ENCODE measurements at places on chromosomes 12 and 14.

DNA sequence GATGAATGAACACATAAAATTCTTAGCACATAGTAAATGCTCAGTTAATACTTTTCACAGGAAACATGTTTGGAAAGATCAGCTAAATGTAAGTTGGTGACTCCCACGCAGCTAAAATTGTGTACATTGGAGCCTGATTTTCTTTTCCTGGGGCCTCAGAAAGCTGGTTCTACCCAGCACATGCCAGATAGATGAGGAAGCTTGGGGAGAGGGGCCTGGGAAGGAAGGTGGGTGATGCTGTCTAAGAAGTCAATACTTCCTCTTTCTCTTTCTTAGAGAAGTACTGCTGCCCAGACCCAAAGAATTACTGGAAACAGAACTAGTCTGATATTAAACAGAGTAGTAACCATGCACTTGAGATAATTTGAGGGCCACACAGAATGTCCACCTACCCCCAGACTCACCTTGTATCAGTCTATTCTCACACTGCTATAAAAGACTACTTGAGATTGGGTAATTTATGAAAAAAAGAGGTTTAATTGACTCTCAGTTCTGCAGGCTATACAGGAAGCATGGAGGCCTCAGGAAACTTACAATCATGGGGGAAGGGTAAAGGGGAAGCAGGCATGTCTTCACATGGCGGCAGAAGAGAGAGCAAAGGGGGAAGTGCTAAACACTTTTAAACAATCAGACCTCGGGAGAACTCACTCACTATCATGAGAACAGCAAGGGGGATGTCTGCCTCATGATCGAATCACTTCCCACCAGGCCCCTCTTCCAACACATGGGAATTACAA is 123.3 kb upstream of the MED13L start:
- DNase-seq, result no peak

DNA sequence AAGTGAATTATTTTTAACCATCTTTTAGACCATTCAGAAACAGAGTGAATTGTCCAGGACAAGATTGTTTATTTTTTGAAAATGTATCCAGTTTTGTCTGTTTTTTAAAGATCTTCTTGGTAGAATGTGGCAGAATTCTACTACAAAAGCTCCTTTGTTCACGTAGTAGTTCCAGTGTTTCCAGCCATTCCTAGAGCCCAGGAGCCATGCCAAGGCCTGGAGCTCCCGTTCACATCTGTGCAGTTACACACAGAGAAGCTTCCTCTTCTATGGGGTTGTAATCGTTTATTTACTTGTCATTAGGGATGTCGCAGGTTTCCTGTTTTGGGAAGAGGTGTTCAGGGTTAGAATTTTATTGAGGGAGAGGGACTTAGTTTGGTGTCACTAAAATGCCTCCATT is 409.8 kb downstream of the NPAS3 start:
- DNase-seq, result no peak

GRCh38 chr14:103144085-103144484 is 20.8 kb downstream of the TNFAIP2 start:
- DNase-seq, result peak; percentile 71

DNA sequence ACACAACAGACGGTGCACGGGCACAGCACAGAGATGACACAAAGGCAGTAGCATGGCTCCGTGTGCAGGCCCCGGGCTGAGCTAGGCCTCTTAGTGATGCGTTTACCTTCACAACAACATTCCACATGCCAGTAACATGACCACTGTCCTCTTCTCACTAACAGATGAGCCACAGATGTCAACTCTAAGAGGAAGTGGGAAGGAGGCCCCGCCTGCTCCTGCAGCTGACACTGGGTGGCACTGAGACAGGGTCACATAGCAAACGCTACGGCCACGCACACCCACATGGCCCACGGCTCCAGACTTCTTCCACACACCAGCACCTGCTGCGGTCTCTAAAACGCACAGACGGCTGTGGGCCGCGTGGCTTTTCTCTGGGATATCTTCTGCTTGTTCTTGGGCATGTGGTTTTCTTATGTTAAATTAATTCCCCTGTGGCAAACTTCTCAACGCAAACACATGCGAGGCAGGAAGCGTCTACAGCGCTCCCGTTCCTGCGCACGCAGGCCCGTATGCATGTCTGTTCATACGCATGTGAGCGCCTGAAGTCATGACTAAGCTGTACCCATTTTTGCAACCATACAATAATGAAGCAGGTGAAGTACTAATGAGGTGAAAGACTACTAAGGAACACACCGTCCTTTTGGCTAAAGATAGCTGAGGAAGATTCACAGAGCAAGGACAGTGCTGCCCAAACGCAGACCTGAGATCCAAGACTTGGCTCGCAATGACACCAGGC is 26.8 kb downstream of the AMN start:
- DNase-seq, result peak; percentile 85

DNA sequence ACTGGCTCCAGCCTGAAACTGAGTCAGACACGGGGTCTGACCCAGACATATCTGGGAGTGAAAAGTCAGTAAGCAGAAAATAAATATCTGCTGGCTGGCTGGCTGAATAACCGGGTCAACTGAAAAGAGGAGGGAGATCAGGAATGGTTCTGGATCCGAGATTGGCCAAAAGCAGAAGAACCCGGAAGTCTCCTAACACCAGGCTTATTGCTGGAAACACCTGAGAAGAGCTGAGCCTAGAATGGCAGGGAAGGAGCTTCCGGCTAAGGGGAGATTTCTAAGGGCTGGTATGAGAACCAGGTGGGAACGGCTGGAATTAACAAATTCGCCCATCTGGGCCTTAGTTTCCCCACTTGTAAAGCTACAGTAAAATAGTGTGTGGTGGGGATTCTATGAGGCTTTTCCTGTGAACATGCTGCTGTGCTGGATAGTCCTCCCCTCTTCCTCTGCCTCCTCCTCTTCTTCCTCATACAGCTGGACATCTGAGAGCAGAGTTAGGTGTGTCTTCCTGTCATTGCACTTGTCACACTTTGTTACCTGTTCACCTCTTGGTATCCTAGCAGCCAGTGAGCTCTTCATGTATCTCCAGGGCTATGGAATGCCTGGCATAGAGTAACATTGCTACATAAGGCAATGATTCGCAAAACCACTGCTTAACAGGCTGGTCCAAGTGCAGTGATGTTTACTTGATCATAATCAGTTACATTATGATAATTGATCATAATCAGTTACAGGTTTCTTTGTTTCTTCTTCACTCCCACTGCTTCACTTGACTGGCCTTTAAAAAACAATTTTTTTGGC is 2.0 kb upstream of the SHMT2 start:
- DNase-seq, result no peak

DNA sequence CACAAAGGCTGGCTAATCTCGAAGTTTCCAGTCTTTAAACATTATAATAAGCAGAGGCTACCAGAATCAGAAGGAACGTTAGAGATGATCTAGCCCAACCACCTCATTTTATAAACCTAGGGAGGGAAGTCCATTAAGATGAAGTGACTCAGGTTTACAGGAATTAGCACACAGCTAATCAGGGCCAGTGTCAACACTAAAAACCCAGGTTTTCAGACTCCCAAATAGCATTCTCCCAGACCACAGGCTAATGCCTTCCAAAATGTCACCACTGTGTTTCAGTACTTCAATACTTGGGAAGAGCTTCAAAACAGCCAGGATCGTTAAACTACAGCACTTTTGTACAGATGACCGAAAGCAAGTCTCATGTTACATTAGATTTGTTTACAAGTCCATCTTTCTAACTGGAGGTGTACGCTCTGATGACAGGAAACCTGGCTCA is 89.2 kb downstream of the FOXN3 start:
- peak; percentile 36 for DNase-seq

DNA sequence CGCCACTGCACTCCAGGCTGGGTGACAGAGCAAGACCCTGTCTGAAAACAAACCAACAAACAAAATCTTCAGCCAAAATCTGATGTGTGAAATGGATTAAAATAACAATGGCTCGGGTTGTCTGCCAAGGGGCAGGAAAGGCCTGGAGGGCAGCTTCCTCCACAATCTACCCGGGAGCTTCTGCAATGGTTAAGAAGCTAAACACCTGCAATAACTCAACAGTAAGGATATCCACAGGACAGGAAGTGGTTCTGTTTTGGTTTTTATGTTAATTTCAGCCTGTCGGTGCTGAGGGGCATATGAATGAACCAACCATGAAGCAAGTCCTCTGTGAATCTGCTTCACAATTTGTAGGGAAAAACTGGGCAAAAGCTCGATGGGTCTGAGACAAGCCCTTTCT is 34.4 kb downstream of the RAD52 start:
- no peak for DNase-seq

Measured in fibroblast of skin of back (primary cell).